CD8-positive, alpha-beta memory T cell (primary cell): ENCODE measurements at places on chromosomes 3 and 15. TPM values are rescaled to one million over a fixed set of nuclear protein-coding genes. Genes with fewer than 3 reads are reported as not detected.

DNA sequence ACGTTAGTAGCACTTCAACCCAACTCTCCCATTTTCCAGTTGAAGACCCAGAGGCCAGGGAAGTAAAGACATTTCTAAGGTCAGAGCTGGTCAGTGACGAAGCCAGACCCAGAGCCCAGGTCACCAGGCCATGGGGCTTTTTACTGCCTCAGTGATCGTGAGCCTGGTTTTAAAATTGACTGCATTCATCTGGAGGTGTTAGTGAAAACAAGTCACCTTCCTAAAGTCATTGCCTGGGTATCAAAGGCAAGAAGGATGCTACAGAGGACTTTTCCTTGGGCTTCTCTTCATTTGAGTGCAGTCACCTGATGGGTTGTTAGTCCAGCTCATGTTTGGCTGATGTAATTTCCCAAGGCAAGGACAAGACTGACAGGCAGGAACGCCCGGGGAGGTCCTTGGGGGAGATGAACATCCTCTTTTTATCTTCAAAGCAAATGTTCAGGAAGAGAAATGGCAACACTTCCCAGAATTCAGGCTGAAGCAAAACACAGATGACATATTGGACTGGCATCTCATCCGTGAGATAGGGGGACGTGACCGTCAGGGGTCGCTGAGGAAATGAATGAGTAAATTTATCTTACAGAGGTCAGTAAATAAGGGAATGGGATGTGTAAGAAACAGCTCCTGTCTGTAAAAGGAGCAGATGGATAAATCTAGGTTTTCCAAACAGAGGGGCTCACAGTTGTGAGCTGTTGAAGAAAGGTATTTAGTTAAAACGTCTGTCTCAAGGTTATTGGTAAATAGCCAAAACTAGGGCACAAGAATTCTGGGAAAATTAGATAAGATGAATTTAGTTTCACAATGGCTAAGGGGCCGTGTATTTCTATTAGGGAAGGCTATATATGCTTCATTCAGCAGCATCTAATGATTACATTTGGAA, 201.2 kb downstream of the OPA1 start:
- no peaks in the 10 kb centered on the region for H3K36me3 ChIP-seq
- H3K27ac ChIP-seq = no peak overlapping the region
- no peaks in the 10 kb centered on the region for H3K4me1 ChIP-seq
- no peak for DNase-seq
- H3K4me3 ChIP-seq = no peak overlapping the region

GRCh38 chr15:32651229-32651837, 9.8 kb downstream of the SCG5 start:
- no peak overlapping the region for H3K4me3 ChIP-seq
- no peak overlapping the region for H3K27ac ChIP-seq
- no peaks in the 10 kb centered on the region for H3K27me3 ChIP-seq
- H3K36me3 ChIP-seq = no peaks in the 10 kb centered on the region
- H3K4me1 ChIP-seq = no peaks in the 10 kb centered on the region

DNA sequence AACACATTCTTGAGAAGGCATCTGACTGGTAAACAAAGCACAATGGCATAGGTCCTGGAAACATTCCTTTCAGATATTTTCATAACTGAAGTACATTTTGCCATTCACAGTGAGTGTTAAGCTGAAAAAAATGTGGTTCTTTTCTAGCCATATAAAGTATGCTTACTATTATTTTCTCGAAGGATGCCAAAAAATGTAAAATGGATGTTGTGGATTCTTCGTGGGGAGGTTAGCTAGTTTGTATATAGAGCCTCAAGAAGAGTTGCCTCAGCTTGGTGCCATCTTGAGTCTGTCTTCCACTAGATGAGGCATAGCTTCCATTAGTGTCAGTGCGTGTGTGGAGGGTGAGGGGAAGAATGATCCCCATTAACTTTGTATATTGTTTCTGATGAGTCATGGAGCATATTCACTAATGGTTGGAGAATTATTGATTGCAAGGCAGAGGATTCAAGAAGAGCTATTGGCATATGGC, 4.1 kb downstream of the MBNL1 start:
- no peak for DNase-seq
- H3K4me1 ChIP-seq = peaks cover 50% of the 10 kb centered on the region
- H3K27ac ChIP-seq = peak overlapping the region; percentile 96
- H3K27me3 ChIP-seq = no peaks in the 10 kb centered on the region
- H3K36me3 ChIP-seq = peaks cover 7% of the 10 kb centered on the region

DNA sequence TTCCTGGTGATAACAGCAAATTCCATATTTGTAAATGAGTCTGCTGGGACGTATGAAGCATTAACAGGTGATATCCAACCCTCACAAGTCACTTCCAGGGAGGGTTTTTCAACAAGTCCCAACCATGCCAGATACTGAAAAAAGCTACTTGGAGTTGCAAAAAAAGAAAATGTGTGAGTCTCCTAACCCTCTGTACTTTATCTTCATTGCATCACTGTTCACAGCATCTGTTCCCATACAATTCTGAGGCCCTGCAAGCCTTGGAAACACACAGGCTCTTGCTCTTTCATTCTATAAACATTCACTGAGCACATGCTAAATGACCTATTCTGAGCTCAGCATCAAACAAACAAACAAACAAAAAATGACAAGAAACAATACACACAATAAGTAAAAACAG, 120.8 kb downstream of the RFTN1 start:
- H3K27ac ChIP-seq = no peak overlapping the region
- no peaks in the 10 kb centered on the region for H3K27me3 ChIP-seq
- H3K36me3 ChIP-seq = no peaks in the 10 kb centered on the region
- H3K4me1 ChIP-seq = no peaks in the 10 kb centered on the region
- H3K4me3 ChIP-seq = no peak overlapping the region

DNA sequence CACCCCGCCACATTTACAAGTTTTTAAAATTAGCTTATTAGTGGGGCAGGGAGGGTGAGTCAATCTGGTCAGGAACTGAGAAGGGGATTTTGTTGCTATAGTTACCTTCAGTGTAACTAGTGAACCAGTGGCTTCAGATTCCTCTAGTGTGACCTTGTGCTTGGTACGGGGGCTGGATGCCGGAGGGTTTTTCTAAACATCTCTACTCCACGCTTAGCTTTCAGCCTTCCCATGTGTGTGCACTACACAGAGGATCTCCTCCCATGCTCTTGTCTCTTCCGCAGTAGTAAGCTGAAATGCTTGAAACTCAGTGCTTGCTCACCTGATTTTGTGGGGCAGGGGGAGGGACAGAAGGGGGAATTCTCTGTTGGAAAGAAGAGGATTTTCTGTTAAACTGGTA, 67.9 kb upstream of the AKAP13 start:
- no peak overlapping the region for H3K27ac ChIP-seq

DNA sequence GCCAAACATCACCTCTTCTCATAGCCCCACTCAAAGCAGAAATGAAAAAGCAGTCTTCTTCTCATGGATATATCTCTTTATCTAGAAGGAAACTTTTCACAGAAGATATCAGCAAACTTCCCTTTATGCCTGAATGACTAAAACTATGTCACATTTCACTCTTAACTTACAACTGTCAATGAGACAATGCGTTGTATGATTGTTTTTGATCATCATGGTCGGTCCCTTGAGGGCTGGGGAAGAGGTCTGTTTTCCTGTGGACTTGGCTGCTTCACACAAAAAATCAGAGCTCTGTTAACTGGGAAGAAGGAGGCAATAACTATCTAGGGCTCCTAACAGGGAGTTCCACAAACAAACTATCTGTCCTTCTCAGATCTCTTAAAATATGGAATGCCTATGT, 5.1 kb downstream of the NLGN1 start:
- DNase-seq = no peak
- H3K36me3 ChIP-seq = no peaks in the 10 kb centered on the region
- H3K4me1 ChIP-seq = no peaks in the 10 kb centered on the region

DNA sequence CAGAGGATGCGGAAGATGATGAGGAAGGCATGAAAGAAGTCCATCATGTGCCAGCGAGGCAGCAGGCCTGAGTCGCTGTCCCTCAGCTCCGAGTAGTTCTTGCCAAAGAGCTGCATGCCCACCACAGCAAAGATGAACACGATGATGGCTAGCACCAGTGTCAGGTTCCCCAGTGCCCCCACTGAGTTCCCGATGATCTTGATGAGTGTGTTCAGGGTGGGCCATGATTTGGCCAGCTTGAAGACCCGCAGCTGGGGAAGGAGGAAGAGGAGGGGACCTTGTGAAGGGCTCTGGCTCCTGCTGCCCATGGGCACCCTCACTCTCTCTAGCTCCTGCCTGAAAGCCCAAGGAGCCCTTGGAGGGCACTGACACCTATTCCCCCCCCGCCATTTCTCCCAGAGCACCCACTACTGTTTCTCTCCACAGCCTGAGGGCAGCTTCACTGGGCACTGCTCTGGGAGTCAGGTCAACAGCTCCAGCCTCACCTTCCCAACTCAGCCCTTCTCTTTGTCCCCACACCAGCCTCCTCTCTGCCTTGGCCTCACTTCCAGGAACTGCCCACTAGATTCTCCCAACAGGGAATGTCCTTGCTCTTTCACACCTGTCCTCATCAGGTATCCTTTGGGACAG, 63.6 kb downstream of the SCN5A start:
- H3K27ac ChIP-seq = no peak overlapping the region
- H3K36me3 ChIP-seq = no peaks in the 10 kb centered on the region
- no peak overlapping the region for H3K4me3 ChIP-seq
- H3K4me1 ChIP-seq = no peaks in the 10 kb centered on the region

- H3K36me3 ChIP-seq = no peaks in the 10 kb centered on the region
- no peak for DNase-seq
- no peak overlapping the region for H3K27ac ChIP-seq
Measured at GRCh38 chr3:48215876-48216275, 7.4 kb upstream of the CAMP start.

DNA sequence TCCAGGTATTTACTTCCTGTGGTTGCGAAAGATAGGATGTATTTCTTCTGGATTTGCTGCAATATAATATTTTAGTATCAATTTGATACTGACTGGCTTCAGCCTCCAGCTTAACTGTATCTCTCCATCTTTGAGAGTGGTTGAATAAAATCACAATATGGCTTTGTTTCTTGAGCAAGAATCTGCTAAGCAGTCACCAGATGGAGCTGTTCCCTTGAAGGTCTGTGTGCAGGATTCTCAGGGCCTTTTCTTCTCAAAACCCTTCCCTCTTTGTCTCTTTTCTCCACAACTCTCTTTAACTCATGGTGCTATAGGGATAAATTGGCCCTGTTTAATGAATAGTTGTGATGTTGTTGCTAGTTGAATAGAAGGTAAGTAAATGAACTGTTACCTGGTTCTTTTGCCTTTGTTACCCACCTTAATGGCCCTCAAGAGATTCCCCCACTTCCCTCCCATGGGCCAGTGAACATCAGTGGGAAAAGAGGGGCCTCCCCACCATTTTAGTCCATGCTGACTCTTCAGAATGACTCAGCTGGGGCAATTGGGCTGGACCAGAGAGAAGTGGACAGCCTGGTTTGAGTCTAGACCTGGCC, 34.8 kb upstream of the RAB6B start:
- no peak overlapping the region for H3K27ac ChIP-seq
- no peak for DNase-seq
- H3K36me3 ChIP-seq = no peaks in the 10 kb centered on the region

DNA sequence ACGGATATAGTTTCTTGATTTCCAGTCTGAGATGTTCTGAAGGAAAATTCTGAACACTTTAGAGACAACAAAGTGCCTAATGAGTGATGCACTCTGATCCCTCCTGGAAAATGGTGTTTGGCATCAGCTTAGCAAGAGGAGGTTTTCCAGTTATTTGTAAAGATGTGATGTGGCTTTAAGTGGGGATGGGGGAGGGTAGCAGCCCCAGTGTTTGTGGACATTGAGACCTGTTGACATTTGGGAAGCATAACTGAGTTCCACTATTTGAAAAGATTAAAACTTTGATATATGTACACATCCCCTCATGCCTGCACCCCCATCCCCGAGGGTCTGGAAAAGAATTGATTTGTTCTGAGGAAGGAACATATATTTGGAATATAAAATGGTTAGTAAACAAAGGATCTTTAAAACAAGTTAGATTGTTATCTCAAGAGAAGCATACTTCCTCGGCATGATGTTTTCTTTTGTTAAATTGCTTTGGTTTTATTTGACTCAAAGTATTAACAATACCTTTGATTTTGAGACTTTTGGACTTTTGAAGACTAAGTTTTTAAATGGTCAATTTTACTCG, 6.5 kb downstream of the IGF1R start:
- no peak for DNase-seq
- no peak overlapping the region for H3K27ac ChIP-seq
- peaks cover 10% of the 10 kb centered on the region for H3K27me3 ChIP-seq
- H3K4me3 ChIP-seq = no peak overlapping the region

GRCh38 chr3:140950144-140950543, 8.5 kb downstream of the SLC25A36 start:
- H3K27ac ChIP-seq = no peak overlapping the region
- peaks cover 10% of the 10 kb centered on the region for H3K4me1 ChIP-seq
- DNase-seq = no peak
- no peaks in the 10 kb centered on the region for H3K36me3 ChIP-seq
- no peaks in the 10 kb centered on the region for H3K27me3 ChIP-seq

DNA sequence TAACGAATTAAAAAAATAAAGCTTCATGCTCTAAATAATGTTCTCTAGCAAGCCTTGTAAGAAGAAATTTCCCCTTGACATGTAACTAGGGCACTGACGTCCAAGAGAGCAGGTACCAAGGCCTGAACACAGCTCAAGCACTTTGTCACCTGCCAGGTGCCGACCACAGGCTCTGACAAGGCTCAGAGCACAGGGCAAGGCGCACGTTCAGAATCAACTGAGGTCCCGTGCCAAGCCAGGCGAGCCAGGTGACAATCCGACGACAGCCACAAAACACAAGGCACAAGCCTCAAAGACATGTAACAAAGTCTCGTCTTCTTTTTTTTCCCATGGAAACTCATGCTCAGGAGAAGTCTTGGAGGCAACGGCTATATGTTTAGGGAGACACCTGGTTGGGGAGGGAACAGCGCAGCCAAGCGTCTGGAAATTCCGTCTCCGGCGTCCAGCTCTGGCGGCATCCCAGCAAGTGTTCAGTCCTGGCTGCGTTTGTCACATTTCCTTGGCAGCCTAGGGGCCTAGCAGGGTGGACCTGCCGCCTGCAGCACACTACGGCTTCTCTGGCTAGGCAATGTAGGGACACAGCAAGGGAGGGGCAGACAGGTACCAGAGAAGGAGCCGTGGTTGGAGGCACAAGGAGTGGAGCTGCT, 76.7 kb downstream of the ADAMTS17 start:
- H3K4me3 ChIP-seq = no peak overlapping the region
- H3K27ac ChIP-seq = no peak overlapping the region
- DNase-seq = no peak

GRCh38 chr15:35290301-35290721, 205.2 kb upstream of the NANOGP8 start:
- no peak overlapping the region for H3K27ac ChIP-seq
- H3K36me3 ChIP-seq = no peaks in the 10 kb centered on the region
- H3K27me3 ChIP-seq = no peaks in the 10 kb centered on the region
- no peak for DNase-seq
- no peak overlapping the region for H3K4me3 ChIP-seq
- H3K4me1 ChIP-seq = no peaks in the 10 kb centered on the region

GRCh38 chr3:152403632-152404066, 134.9 kb downstream of the MBNL1 start:
- no peak overlapping the region for H3K4me3 ChIP-seq
- no peaks in the 10 kb centered on the region for H3K36me3 ChIP-seq
- no peak overlapping the region for H3K27ac ChIP-seq
- no peaks in the 10 kb centered on the region for H3K27me3 ChIP-seq

The EXD1 gene
- not detected for total RNA-seq

The CLDN18 gene
- not detected for total RNA-seq

The CCR2 gene
- 0.74 TPM for total RNA-seq

The GPR171 gene
- total RNA-seq = 179 TPM

The CISH gene
- total RNA-seq = 222 TPM

The LZTFL1 gene
- 9.0 TPM for total RNA-seq

The GP5 gene
- 0.31 TPM for total RNA-seq

The PYGO1 gene
- not detected for total RNA-seq

The MESP2 gene
- total RNA-seq = not detected

The GJD2 gene
- total RNA-seq = not detected

The TLR9 gene
- total RNA-seq = 0.16 TPM
